ENCODE measurements at places on chromosomes 5 and 9.

DNA sequence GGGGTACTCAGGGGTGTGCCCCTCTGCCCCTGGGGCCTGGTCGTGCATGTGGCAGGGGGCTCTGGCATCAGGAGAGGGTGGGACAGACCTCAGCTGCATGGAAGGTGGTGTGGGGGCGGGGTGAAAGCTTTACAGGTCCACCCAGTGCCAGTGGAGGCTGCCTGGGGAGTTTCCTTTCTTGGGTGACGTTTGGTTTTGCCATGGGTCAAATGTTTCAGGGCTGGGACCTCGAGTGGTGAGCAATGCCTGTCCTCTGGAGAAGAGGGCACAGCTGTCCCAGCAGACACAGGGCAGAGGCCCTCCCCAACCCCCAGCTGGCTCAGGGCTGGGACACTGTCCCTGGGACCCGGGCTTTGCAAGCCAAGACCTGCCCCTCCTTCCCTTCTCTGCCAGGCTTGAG lies 3.6 kb downstream of the RXRA start:
- no peak for DNase-seq

DNA sequence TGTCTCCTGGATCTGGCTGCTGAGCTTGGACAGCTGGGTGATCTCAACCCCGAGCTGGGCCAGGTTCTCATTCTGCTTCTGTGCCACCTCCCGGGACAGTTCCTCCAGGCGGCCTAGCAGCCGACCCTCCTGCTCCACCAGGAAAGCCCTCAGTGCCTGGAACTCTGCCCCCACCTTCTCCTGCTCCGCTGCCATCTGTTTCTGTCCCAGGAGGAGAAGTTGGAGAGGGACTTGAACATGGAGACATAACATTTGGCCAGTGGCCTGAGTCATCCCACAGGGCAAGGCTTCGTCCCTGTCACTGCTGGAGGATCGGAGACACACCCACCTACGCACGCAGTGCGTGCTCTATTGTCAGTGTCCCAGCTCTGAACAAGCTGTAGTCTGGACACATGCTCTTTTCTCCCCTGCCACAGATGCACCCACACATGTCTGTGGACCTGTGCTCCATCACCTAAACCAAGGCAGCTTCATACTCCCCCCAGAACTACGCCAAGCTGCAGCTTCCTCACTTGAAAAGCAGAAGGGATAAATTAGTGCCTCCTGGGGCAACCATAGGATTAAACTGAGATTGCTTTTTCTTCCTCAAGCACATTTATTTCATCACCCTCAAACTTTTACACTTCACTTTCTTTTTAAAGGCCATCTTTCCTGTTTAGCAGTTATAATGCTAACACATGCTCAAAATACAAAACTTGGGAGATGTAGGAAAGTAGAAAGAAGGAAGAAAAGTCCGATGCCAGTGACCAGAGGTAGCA lies 4.9 kb downstream of the TRIM7 start:
- peak; percentile 1 for DNase-seq

DNA sequence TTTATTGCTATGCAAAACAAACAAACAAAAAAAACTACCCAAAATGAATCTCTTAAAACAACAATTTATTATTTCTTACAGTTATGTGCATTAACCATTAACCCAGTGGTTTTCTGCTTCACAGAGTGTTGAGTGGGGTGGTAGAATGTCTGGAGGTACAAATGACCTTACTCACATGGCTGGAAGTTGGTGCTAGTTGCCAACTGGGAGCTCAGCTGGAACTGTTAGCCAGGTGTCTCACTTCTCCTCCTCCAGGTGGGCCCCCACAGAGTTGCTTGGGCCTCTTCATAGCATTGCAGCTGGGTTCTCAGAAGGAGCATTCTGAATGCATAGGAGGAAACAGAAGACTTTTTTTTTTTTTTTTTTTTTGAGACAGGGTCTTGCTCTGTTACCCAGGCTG lies 10.5 kb upstream of the B4GALT1 start:
- DNase-seq, result no peak

- DNase-seq, result no peak
Measured at GRCh38 chr9:72586388-72587130, 65.2 kb downstream of the TMC1 start.

GRCh38 chr5:173612948-173613347 lies 3.5 kb downstream of the BOD1 start:
- DNase-seq, result no peak

DNA sequence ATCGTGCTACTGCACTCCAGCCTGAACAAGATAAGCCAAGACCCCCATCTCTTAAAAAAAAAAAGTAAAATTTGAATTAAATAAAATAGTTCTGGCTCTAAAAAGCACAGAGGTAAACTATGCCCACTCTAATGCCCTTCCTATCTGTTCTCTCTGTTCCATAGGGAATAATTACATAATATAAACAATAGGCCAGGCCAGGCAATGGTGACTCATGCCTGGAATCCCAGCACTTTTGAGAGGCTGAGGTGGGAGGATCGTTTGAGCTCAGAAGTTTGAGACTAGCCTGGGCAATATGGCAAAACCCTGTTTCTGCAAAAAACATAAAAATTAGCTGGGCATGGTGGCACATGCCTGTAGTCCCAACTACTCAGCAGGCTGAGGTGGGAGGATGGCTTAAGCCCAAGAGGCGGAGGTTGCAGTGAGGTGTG lies 47.4 kb downstream of the MYO10 start:
- no peak for DNase-seq

DNA sequence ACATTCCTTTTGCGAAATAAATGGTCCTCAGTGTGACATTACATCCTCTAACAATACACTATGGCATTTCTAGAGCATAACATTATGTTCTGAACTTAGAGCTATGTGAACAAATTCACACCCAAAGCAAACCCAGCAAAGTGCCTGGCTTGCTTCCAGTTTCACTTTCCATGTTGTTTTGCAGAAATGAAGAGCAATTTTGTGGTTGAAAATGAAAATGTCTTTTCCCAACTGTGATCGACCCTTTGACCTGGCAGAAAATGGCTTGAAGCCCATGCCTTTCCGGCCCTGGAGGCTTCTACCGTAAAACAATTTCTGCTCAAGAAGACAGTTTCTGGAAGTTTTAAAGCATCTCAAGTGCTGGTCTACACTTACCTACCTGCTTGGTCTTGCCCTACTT lies 344.7 kb upstream of the RGMB start:
- no peak for DNase-seq

DNA sequence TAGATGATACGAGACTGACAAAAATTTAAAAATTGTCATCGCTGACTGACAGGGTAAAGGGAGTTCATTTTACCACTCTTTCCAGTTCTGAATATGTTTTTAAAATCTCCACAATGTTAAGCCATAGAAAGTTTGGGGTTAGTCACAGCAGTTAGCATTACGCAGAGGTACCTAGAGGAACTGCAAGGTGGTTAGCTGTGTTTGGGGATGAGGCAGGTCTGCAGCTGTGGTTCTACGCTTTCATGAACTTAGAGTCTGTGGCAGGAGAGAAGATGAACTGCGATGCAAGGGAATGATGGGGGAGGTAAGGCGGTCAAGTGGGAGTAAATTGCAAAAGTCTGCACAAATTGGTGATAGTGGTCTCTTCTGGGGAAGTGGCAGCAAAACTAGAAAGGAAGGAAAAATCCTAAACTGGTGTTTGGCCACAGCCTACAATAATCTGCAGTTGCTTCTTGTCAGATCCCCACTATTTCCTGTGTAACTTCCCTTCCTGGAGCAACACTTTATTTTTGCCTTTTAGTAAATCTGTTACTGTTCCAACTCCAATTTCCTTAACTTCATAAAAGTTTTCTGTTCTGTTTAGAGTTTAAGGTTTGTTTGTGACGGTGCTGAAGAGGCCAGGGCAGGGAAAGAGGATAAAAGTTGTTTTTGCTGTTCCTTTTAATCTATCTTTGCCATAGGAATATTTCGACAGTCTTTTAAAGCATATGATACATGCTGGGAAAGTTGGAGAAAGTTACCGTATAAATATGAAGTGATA lies 38.6 kb upstream of the SNX2 start:
- DNase-seq, result no peak

GRCh38 chr9:84891924-84892323 lies 222.4 kb downstream of the NTRK2 start:
- DNase-seq, result no peak

- no peak for DNase-seq
Measured at GRCh38 chr5:96284727-96285389, 148.2 kb downstream of the PCSK1 start.

DNA sequence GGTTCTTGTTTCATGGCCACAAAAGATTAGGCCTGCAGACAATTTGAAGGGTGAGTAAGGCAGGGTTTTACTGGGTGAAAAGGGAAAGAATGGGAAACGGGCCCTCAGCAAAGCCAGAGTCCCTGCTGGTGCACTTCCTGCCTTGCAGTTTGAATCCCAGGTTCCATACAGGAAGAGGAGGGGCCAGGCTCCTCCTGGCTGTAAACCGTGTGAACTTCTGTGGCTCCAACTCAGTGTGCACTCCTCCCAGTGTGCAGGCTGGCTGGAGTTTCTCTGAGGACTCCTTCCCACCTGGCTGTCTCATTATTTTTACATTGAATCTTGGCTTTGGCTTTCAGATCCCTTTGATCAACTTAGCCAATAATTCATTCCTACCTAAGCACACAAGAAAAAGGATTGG lies 367.1 kb upstream of the KLF4 start:
- no peak for DNase-seq

DNA sequence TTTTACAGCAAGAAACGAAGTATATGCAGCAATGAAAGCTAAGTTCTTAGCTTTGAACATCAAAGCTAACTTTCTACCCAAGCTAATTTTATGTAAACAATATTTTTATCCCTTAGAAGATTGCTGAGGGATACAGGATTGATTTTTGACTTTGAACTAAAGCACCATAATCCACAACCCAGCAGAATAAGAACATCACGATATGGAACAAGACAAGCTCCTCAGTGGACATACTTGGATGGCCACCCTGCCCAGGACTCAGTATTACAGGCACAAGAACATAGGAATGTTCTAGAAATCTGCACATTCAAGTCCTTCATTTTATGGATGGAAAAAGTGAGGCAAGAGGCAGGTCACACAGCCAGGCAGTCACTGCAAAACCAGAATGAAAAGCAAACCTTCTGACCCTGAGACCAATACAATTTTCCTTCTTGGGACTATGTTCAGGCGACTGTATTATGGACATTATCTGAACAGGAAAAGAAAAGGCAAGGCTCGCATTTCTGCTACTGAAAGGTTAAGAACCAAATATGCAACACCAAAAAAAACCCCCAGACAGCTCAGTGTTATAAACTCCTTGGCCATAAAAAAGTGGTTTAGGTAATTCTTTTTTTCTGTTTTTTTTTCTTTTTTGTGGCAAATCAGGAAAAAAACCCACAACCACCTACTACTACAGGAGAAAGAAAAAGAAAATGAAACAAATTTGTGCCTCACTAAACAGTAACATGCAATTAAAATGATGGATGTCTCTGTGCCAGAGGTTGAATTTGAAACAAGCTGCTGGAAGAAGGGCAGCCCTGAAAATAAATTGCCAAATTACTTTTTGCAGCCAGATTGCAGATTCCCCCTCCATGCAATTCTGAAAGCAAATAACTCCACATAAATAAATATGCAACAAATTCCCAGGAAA lies 25.4 kb downstream of the EPB41L4B start:
- no peak for DNase-seq

- DNase-seq, result no peak
Measured at GRCh38 chr9:125492719-125493118, 214.3 kb downstream of the MAPKAP1 start.

- DNase-seq, result no peak
Measured at GRCh38 chr5:15285901-15286583, 213.9 kb upstream of the FBXL7 start.

- no peak for DNase-seq
Measured at GRCh38 chr5:10542055-10542550, 21.8 kb upstream of the ANKRD33B start.

DNA sequence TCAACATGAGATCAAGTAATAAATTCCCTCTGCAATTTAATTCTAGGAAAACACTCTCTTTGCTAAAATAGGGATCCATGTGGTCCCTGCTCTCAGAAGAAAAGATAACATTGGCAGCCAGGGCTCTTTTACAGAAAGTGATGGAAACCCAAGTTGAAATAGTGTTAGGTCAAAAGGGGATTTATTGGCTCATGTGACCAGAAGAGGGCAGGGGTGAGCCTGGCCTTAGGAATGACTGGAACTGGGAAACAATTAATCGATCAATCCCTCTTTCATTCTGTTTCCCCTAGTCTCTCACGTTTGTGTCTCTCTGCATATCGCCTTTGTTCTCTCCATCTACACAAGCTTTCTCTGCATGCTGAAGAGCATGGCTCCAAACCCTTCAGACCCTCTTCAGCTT lies 58.3 kb upstream of the ALDH1B1 start:
- DNase-seq, result peak; percentile 61

Measured in neural progenitor cell (in vitro differentiated cells).